ENCODE measurements at places on chromosomes 7 and 10. TPM values are rescaled to one million over a fixed set of nuclear protein-coding genes. Genes with fewer than 3 reads are reported as not detected.

LIPN gene
- not detected for polyA plus RNA-seq

OTUD1 gene
- polyA plus RNA-seq = 9.4 TPM

C10orf62 gene
- polyA plus RNA-seq = 0.12 TPM

NUTM2B gene
- 0.45 TPM for polyA plus RNA-seq

CLCN1 gene
- 5.5 TPM for polyA plus RNA-seq

DNA sequence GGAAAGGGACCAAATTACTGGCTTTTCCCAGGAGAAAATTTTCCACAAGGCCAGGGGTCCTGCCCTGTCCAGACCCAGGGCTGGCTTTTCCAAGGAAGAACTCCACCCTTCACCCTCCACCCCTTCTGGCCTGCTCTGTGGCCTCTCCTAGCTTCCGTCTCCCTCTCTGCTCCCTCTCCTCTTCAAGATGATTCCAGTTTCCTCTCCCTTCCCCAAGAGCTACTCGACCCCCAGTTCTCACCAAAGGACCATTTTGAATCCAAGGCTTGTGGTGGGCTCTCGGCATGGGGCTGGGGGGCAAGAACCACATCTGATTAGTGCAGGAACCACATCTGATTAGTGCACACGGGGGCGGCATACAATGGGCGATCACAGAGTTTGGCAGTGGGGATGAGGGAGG lies 7.7 kb downstream of the CHAT start:
- no peak for DNase-seq

DNA sequence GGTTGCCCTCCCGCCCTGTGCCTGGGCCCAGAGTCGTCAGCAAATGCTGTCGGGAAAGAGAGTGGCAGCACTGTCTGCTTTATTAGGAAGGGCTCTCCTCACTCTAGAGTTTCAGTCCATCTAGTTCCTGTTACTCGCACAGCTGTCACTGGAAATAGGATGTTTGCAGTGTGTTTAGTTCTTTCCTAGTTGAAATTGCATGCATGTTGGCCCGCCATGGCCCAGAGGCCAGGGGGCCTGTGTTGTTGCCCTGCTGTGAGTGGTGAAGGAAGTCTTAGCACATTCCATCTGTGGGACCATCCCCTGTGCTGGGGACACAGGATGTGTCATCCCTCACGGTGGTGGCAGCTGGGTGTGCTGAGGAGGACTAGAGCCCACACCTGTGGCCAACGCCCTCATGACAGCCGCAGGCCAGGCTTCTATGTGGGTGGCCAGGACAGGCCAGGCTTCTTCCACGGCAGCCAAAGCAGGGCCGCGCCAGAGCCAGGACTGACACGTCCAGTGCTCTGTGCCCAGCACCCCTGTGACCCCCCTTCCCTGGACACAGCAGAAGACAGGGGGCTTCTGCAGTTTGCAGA lies 45.4 kb downstream of the ZNF467 start:
- DNase-seq = peak; percentile 53

- DNase-seq = no peak
These were observed 41.9 kb upstream of the NXPH1 start for GRCh38 chr7:8391353-8392062.

GRCh38 chr7:14377646-14378266 lies 388.3 kb upstream of the ETV1 start:
- no peak for DNase-seq

DNA sequence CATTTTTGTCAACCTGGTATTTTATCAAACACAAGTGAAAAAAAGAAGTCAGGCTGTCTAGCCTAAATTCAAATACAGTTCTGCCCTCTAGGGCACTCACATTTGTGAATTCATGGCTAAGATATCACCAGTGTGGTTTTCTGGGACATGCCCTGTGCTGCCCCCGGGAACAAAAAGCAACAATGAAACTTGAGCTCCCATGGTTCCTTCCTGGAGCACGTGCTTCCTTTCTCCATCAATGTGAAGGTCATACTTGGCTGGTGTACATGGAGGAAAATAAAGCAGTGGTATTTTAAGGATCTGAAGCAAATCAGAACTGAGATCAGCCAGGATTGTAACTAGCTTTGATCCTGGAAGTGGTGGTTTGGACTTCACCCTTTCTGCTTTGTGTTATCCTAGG lies 128.9 kb upstream of the FRMD4A start:
- no peak for DNase-seq

DNA sequence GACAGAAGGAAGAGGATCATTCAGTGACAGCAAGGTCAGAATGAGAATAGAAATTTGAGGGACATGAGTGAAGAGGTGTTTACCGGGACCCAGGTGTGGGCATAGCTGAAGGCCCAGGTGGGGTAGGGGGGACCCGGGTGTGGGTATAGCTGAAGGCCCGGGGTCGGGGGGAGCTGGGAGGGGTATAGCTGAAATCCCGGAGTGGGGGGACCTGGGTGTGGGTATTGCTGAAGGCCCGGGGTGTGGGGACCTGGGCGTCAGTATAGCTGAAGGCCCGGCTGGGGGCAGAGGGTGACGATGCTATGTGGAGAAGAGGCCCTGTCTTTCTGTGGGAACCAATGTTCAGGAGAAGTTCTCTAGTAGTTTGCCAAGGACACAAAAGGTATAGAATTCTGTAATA lies 183.0 kb upstream of the PITRM1 start:
- DNase-seq = no peak

DNA sequence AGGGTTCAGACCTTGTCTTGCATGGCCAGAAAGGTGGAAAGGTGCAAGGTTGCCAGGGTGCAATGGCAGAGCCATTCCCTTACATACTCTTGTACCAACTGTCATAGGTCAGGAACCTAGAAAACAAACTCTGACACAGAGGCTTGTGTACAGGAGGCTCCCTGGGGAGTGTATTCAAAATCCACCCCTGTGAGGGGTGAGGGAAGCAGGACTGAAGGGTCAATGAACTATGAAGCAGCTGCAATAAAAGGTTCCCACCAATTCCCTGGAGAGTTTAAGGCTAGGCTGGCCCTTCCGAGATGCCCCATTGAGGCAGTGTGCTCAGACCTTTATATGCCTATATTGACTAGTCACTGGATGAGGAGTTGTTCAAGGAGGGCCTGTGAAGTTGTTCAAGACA lies 13.9 kb upstream of the CUZD1 start:
- no peak for DNase-seq

All from psoas muscle (tissue), 8 donors.